ENCODE measurements at places on chromosomes 11 and 22.

- peak; percentile 93 for DNase-seq
These were observed 978 bp upstream of the ANKRD13D start for GRCh38 chr11:67288198-67288451.

DNA sequence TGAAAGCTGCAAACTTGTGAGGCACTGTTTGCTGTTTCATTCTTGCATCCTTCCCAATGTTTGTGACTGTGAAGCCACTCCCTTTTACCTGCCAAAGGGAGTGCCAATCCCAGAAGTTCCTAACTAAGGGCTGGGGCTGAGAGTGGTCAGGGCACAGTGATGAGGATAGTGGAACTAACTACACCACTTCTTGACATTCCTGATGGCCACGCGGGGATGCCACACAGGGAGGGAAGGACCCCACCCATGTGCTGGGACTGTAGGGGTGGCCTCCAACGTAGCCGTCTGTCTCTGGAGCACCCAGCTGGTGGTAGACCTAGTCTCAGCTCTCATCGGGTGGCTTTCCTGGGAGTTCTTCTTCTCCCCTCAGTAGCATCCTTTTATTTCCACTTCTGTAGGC lies 335.5 kb downstream of the CADM1 start:
- DNase-seq, result no peak

GRCh38 chr11:110606415-110606814 lies 105.8 kb downstream of the ARHGAP20 start:
- no peak for DNase-seq

GRCh38 chr11:102733232-102733875 lies 8.6 kb upstream of the MMP8 start:
- peak; percentile 59 for DNase-seq

- DNase-seq, result no peak
These were observed 52.2 kb downstream of the PPFIA1 start for GRCh38 chr11:70322666-70323065.

GRCh38 chr11:116527180-116527991 lies 245.4 kb downstream of the BUD13 start:
- no peak for DNase-seq

DNA sequence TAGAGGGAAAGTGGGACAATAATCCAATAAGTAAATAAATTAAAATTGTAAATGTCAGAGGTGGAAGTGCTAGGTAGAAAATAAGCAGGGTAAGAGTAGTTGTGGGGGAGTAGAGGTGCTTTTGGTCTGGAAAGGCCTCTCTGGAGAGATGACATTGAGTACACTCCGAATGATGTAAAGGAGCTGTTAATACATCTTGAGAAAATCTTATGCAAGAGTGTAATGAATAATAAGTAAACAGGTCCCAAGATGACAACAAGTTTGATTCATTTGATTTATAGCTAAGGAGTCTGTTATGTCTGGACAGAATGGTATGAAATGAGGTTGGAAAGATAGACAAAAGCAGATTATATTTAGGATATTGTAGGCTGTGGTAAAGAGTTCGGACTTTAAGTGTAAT lies 87.5 kb downstream of the TMEM135 start:
- no peak for DNase-seq

DNA sequence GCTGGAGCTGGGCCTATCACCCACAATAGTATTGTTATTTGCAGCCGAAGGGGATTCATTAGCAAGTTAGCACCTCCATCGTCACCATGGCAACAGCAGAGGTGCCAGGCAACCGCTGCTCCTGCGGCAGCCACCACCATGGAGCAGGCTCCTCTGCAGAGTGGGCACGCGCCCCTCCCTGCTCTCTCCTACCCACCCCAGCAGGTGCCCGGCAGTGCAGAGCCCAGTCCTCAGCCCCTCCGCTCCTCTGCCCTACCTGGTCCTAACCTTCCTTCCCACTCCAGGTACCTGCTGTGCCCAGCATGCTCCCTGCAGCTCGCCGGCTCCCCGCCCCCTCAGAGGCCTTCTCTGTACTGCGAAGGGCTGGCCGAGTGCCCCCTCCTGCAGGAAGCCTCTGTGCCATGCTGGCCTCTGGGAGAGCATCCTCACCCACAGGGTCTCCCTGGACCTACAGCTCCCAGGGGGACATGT lies 3.6 kb downstream of the DUSP8 start:
- DNase-seq, result no peak

DNA sequence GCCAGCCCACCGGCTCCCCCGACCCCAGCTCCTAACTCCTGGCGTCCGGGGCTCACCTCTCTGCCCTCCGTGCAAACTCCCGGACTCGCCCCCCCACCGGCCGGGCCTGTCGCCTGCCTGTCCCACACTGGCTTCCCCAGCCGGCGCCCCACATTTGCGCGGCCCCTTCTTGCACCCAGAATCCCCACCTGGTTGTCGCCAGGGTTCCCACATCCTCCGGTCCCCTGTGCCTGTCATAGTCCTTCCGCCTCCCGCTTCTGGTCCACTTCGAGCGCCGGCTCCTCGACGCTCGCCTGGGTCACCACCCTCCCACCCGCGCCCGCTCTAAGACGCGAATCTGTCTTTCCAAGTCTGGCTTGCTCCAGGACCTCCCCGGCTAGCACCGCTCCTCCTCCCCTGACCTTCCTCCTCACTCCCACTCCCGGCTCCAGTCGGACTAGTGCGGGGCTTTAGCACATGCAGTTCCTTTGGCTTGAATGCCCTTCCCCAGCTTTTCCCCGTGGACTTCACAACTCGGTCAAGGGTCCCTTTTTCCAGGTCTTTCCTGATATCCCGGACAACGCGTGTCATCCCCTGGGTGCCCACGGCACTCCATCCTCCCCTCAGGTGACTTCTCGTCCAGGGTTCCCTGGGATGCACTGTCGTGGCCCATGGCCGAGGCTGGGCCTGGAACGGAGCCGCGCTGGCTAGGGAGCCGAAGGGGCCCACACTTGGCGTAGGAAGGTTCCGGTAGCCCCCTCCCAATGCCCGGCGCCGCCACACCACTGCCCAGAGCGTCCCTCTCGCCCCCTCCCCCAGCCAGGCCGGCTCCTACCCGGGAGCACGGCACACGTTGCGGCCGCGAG lies 635 bp downstream of the SCARF2 start:
- no peak for DNase-seq

- DNase-seq, result no peak
These were observed 40.2 kb downstream of the UVRAG start for GRCh38 chr11:75855206-75855605.
